ENCODE measurements at places on chromosomes 12 and 14. TPM values are rescaled to one million over a fixed set of nuclear protein-coding genes. Genes with fewer than 3 reads are reported as not detected.

DNA sequence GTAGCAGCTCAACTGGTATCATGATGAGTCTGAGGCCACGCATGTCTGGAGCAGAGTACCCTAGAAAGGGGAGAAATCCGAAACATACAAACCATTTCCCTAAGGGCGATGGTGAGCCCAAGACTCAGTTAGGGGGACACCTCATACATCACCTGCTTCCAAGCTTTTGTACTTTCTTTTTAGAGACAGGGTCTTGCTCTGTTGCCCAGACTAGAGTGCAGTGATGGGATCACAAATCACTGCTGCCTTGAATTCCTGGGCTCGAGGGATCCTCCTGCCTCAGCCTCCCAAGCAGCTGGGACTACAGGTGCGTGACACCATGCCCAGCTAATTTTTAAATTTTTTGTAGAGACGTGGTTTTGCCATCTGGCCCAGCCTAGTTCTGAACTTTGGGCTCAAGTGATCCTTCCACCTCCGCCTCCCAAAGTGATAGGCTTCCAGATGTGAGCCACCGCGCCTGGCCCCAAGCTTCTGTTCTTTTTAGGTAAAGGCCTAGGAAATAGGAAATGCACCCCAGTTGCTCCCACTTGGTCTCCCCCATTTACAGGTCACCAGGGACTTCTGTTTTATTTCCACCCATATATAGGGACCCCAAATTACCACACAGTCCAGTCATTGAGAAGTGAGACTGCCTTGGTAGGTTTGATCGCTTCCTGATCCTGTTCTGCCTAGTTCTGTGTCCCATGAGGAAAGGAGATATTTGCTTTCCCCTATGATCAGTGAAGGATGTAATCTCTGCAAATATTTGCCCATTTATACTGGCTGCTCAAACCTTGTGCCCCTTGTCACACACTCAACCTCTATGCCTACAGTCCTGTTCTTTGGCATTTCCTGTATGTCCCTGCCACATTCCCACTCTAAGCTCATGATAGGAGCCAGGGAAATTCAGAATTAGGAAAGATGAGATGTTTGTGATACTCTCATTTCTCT, at the start of gene APOF:
APOF (minus strand) TSS at position 728 of the 930 bp plus-strand sequence; CDS start at position 616, 112 bp downstream.
- DNase-seq = no peak

- no peak for DNase-seq
These were observed 817.8 kb downstream of the GALC start for GRCh38 chr14:87175175-87175574.

- no peak for DNase-seq
These were observed 20.0 kb downstream of the RBMS2 start for GRCh38 chr12:56541631-56542030.

DNA sequence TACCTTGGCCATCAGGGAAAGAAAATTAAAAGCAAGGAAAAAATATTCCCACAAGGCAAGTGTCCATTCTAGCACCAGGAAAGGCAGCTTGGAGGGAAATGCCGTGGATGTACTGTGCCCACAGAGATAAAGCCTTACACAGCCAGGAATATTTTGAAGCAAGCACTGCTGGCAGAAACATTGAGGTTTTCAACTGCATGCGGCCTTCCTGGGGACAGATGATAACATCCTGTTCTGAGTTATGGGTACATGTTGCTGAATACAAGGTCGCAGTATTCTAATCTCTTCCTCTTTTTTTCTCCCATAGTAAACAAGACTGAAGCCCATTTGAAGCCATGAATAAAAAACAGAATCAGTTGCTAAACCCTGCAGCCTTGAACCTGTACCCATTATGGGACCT, 197.1 kb downstream of the BTG1 start:
- no peak for DNase-seq

The ZNF891 gene
- total RNA-seq = 1.1 TPM

The KCNC2 gene
- total RNA-seq = not detected

The TEX52 gene
- total RNA-seq = not detected
